ENCODE measurements at places on chromosomes 3 and 15. TPM values are rescaled to one million over a fixed set of nuclear protein-coding genes. Genes with fewer than 3 reads are reported as not detected.
A peak's percentile ranks its signal among the peaks of the same experiment; 100 is the strongest.

- DNase-seq: peak; percentile 24
- no peaks in the 10 kb centered on the region for H3K36me3 ChIP-seq
- no peak overlapping the region for H3K27ac ChIP-seq
- H3K27me3 ChIP-seq: no peaks in the 10 kb centered on the region
Measured at GRCh38 chr3:174408310-174408709, 450.8 kb upstream of the NAALADL2 start.

GOLGA8G gene
- not detected for total RNA-seq

DNA sequence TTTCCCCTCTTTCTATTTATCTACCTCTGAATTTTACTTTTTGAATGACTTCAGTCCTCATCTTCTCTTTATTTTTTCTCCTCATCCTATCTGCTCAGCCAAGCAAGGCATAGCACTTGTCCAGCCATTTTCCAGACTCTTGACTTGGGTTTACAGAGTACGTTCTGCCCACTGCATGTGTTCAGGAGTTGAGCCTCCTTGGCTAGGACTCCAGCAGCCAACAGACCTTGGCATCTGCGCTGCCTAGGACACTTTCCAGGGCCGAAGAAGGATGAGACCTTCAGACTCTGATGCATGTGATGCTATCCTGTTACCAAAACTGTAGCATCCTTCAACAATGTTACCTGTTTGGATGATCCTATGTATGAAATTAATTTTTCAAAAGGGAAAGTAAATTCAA is 59.7 kb downstream of the HES1 start:
- no peak for DNase-seq
- H3K4me3 ChIP-seq: no peak overlapping the region
- no peak overlapping the region for H3K27ac ChIP-seq
- peaks cover 35% of the 10 kb centered on the region for H3K27me3 ChIP-seq

GRCh38 chr15:88619796-88620195 is 1.3 kb upstream of the AEN start:
- no peak overlapping the region for H3K27ac ChIP-seq
- peaks cover 39% of the 10 kb centered on the region for H3K4me1 ChIP-seq
- no peaks in the 10 kb centered on the region for H3K27me3 ChIP-seq
- peaks cover 32% of the 10 kb centered on the region for H3K36me3 ChIP-seq

SPATA12 gene
- not detected for total RNA-seq

DNA sequence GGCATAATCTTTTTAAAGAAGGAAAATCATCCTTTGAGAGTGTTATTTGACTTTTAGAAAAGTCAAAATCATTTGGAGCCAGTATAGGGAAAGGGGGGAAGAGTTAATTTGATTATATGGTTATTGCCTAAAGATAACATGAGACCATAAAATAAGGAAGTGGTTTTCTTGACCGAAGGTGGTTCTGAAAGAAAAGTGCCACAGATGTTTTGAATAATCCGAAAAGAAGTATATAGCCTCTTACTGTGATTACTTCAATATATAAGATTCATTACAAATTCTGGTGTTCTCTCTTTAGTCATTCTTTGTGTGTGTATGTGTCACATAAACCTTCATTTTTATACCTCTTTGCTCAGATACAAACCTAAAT is 1.1 kb downstream of the DNAJB11 start:
- H3K36me3 ChIP-seq: peaks cover 10% of the 10 kb centered on the region
- H3K27me3 ChIP-seq: peaks cover 6% of the 10 kb centered on the region
- H3K27ac ChIP-seq: peak overlapping the region; percentile 84
- peak overlapping the region; percentile 98 for H3K4me3 ChIP-seq
- peaks cover 46% of the 10 kb centered on the region for H3K4me1 ChIP-seq

TGM5 gene
- total RNA-seq: not detected

GRCh38 chr3:62621176-62621575 is 247.8 kb upstream of the FEZF2 start:
- H3K36me3 ChIP-seq: no peaks in the 10 kb centered on the region
- no peak overlapping the region for H3K4me3 ChIP-seq
- H3K27ac ChIP-seq: no peak overlapping the region
- H3K4me1 ChIP-seq: no peaks in the 10 kb centered on the region
- H3K27me3 ChIP-seq: peaks cover 10% of the 10 kb centered on the region
- DNase-seq: no peak

TNFAIP8L3 gene
- 0.30 TPM for total RNA-seq
